Upper lobe of left lung (tissue), 6 donors: ENCODE measurements at places on chromosomes 12 and 14.

DNA sequence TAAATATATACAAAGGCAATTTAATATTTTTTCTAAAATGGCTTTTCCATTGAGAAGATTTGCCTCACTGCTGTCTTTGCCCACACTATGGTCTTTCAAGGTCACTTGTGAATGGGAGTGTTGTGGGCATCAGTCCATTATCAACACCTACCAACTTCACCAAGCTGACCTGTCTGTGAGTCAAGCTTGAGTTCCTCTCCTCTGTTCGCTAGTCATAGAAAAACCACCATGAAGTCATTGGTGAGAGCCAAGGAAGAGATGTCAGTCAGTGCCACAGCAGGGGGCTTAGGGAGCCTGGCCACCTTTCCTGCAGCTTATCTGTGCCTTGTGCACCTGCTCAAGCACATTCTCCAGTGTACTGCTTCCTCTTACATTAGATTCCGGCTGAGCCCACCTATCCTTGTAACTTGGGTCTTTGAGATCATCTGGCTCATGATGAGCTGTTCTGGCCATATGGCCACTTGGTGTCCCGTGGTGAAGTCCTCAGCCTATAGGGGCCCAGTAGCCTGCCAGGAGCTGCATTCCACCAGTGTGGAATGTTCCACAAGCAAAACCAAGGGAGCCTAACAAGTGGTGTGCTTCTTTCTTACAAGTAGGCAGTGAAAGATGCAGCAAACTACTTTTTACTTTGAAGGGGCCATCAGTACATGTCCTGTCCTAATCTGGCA lies 80.8 kb upstream of the C12orf71 start:
- no peak overlapping the region for H3K27ac ChIP-seq
- DNase-seq, result no peak
- H3K27me3 ChIP-seq, result no peaks in the 10 kb centered on the region

DNA sequence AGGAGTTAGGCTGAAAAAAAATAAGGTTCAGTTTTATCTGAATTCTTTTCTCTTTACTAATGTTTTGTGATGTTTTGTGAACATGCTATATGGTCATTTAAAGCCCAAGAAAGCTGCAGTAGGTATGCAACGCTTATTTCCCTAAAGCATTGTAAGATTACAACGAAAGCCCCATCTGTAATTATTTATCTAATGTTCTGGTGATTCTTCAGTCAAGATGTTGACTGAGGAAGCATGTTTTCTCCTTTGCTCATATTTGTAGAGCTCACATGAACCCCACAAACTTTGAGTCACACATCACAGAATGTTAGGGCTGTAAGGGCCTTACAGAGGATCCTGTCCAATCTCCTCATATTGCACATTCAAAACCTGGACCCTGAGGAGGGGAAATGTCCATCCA lies 3.2 kb upstream of the TUBA1C start:
- H3K4me3 ChIP-seq, result no peak overlapping the region
- H3K4me1 ChIP-seq, result peaks cover 31% of the 10 kb centered on the region
- DNase-seq, result no peak
- no peak overlapping the region for H3K27ac ChIP-seq
- H3K27me3 ChIP-seq, result no peaks in the 10 kb centered on the region

- peaks cover 87% of the 10 kb centered on the region for H3K36me3 ChIP-seq
- no peak for DNase-seq
- H3K4me3 ChIP-seq, result no peak overlapping the region
- H3K27ac ChIP-seq, result no peak overlapping the region
- peaks cover 6% of the 10 kb centered on the region for H3K4me1 ChIP-seq
These were observed 65.1 kb downstream of the TRAFD1 start for GRCh38 chr12:112190231-112191025.

DNA sequence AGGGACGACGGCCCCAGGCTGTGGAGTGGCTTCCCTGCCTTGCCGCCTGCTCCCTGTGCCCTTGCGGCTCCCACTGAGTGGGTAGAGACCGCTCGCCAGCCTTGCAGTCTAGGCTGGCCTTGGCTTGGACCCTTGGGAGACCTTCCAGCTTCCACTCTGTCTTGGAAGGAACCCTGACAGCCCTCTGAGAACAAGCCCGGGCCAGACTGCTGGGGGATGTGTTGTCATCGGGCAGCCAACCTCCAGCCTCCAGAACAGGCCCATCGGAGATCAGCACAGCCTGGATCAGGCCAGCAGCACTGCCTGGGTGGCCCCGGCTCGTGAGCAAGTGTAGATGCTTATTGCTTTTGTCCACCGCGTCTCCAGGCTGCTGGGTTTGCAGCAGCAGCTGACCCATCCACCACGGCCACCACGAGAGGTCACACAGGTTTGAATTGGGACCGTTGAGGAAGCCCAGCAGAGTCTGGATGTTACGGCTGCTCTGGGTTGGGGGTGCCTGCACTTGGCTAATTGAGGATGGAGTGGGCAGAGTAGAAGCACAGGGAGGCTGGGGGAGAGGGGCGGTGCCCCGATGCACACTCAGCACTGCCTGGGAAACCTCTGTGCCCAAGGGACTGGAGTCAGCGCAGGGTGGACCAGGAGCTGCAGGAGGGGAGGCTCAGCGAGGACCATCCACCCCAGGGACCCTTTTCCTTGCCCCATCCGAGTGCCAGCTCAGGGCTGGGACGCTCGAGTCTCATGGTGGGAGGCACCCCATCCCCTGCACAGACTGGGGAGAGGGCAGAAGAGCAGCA lies 55.5 kb downstream of the NOC4L start:
- H3K4me3 ChIP-seq, result no peak overlapping the region
- no peak for DNase-seq
- no peaks in the 10 kb centered on the region for H3K36me3 ChIP-seq
- peaks cover 6% of the 10 kb centered on the region for H3K27me3 ChIP-seq
- H3K27ac ChIP-seq, result no peak overlapping the region
- no peaks in the 10 kb centered on the region for H3K4me1 ChIP-seq

DNA sequence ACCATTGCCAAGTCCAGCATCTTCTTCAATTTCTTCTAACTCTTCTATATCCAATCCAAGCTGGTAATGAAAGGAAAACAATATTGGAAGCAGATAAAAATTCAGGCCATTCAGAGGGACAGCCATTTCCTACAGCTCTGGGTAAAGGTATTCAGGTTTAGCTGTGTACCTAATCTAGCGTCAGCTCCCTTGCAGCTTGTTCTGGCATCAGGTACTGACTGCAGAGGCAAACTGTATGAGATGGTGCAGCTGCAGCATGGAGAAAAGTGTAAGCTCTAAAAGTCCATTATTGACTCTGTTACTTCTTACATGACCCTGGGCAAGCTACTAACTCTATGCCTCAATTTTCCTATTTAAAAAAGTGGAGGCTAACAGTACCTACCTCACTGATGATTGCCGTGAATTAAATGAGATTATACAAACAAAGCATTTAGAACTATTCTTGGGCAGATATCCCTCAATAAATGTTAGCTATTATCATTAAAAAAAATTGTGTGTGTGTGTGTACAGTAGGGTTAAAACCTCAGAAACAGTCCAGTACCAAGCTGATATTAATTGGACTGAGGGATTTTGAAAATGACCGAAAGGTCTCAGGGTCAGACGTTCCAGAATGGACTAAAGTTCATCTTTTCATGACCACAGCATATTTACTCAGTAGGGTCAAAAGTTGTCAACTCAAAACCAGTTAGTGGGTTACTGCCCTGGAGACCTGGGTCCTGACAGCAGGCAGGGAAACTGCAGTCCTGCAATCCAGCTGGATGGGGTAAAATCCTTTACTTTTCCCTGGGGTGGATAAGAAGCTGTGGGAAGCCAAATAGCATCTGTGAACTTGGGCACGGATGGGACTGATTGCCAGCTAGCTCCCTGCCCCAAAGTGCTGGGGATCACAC lies 8.9 kb downstream of the PYGL start:
- H3K27me3 ChIP-seq, result no peaks in the 10 kb centered on the region
- no peak for DNase-seq
- no peaks in the 10 kb centered on the region for H3K36me3 ChIP-seq
- H3K4me3 ChIP-seq, result no peak overlapping the region
- no peak overlapping the region for H3K27ac ChIP-seq

DNA sequence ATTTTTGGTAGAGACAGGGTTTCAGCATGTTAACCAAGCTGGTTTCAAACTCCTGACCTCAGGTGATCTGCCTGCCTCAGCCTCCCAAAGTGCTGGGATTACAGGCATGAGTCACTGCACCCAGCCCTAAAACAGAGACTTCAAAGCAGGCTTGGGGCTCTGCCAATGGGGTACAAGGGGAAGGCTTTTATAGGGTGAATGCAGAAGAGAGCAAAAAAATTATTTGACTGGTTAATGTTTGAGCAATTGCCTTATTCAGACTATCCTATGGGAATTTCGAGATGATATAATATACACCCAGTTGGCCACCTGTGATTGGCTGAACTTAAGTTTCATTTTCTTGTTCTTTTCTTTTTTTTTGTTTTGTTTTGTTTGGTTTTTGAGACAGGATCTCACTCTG lies 31.5 kb upstream of the ACTN1 start:
- H3K4me3 ChIP-seq, result no peak overlapping the region
- H3K27ac ChIP-seq, result no peak overlapping the region
- DNase-seq, result no peak

- H3K27me3 ChIP-seq, result no peaks in the 10 kb centered on the region
- H3K27ac ChIP-seq, result no peak overlapping the region
- H3K4me1 ChIP-seq, result no peaks in the 10 kb centered on the region
These were observed 74.9 kb downstream of the ANO2 start for GRCh38 chr12:5870183-5870582.

DNA sequence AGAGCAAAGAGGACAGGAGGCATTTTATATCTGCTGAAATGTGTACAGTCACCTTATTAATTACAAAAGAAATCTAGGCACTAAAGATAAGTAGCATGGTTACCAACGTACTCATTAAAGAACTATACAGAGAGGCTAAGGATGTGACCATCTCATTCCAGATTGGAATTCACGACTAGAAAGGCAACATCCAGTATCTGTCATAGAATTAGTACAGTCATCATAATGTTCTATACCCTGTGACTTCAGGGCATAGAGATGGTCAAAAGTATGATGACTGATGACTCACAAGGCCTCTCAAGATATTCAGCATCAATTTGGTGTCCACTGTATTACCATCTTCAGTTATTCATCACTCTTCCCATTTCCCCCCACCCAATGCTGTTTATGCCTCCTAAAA lies 144.0 kb upstream of the PLEKHG7 start:
- peaks cover 12% of the 10 kb centered on the region for H3K4me1 ChIP-seq
- no peak overlapping the region for H3K4me3 ChIP-seq
- H3K36me3 ChIP-seq, result no peaks in the 10 kb centered on the region
- no peaks in the 10 kb centered on the region for H3K27me3 ChIP-seq

DNA sequence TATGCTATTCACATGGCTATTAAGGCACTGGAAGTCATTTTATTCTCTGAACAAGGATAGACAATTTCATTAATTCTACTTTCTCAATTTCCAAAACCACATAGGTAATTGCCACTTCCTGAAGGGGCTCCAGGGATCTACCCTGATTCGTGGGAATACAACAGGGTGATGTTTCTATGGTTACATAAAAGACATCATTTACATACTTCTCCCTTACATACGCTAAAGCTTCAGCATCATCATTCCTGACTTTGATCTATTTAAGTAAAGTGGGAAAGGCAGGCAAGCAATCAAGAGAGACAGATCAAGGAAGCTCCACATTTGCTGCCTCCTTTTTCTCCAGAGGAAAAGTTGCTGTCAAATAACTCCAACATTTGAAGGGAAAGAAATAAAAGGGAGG lies 118.8 kb upstream of the SINHCAF start:
- no peak overlapping the region for H3K27ac ChIP-seq
- DNase-seq, result no peak
- no peaks in the 10 kb centered on the region for H3K4me1 ChIP-seq
- peaks cover 3% of the 10 kb centered on the region for H3K36me3 ChIP-seq
- H3K27me3 ChIP-seq, result no peaks in the 10 kb centered on the region

- no peaks in the 10 kb centered on the region for H3K27me3 ChIP-seq
- H3K27ac ChIP-seq, result no peak overlapping the region
- no peak for DNase-seq
- H3K36me3 ChIP-seq, result no peaks in the 10 kb centered on the region
These were observed 55.8 kb downstream of the BCL11B start for GRCh38 chr14:99216191-99216590.

GRCh38 chr12:63874897-63875480 lies 30.5 kb downstream of the SRGAP1 start:
- peaks cover 3% of the 10 kb centered on the region for H3K4me1 ChIP-seq
- no peak overlapping the region for H3K4me3 ChIP-seq
- no peak overlapping the region for H3K27ac ChIP-seq
- no peaks in the 10 kb centered on the region for H3K36me3 ChIP-seq

- H3K4me1 ChIP-seq, result peaks cover 5% of the 10 kb centered on the region
- no peak overlapping the region for H3K4me3 ChIP-seq
- no peak for DNase-seq
- H3K36me3 ChIP-seq, result no peaks in the 10 kb centered on the region
- H3K27ac ChIP-seq, result peak overlapping the region; percentile 79
These were observed 54.5 kb upstream of the HECTD1 start for GRCh38 chr14:31261859-31262731.

- no peaks in the 10 kb centered on the region for H3K27me3 ChIP-seq
- H3K27ac ChIP-seq, result no peak overlapping the region
- no peak for DNase-seq
- H3K4me1 ChIP-seq, result peaks cover 4% of the 10 kb centered on the region
- no peak overlapping the region for H3K4me3 ChIP-seq
These were observed 58.0 kb downstream of the ITPK1 start for GRCh38 chr14:93057586-93058280.

DNA sequence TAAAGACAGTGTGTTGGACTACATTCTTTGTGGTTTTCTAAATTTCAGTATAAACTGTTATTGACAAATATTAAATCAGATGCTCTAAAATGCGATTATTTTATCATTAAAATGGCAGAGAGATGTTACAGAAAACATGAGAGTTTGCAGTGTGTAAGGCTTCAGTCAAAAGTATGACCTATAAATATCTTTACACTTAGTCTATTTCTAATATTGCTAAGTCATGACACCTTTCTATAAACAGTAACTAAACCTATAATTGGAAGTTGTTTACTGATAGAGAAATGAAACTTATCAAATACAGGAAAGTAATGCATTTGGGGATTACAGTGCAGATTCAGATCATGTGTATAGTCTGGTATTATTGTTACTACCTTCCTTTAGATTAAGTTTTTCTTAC lies 68.9 kb upstream of the YARS2 start:
- H3K27me3 ChIP-seq, result no peaks in the 10 kb centered on the region
- H3K4me3 ChIP-seq, result no peak overlapping the region
- H3K27ac ChIP-seq, result no peak overlapping the region
- no peaks in the 10 kb centered on the region for H3K36me3 ChIP-seq
- DNase-seq, result no peak
- H3K4me1 ChIP-seq, result no peaks in the 10 kb centered on the region

GRCh38 chr14:101881426-101881825 lies 82.9 kb upstream of the DYNC1H1 start:
- H3K27ac ChIP-seq, result no peak overlapping the region
- H3K27me3 ChIP-seq, result no peaks in the 10 kb centered on the region
- peaks cover 47% of the 10 kb centered on the region for H3K36me3 ChIP-seq
- peaks cover 7% of the 10 kb centered on the region for H3K4me1 ChIP-seq
- no peak for DNase-seq
